Stimulated activated CD8-positive, alpha-beta memory T cell treated with anti-CD3 and anti-CD28 coated beads, Interleukin-2, amount 100 ng/mL, for 48 hours (primary cell): ENCODE measurements at places on chromosomes 1 and 21.

- DNase-seq = no peak
Measured at GRCh38 chr1:169931795-169932231, 38.1 kb upstream of the SCYL3 start.

GRCh38 chr1:236155399-236155767 is 13.0 kb downstream of the GPR137B start:
- no peak for DNase-seq

DNA sequence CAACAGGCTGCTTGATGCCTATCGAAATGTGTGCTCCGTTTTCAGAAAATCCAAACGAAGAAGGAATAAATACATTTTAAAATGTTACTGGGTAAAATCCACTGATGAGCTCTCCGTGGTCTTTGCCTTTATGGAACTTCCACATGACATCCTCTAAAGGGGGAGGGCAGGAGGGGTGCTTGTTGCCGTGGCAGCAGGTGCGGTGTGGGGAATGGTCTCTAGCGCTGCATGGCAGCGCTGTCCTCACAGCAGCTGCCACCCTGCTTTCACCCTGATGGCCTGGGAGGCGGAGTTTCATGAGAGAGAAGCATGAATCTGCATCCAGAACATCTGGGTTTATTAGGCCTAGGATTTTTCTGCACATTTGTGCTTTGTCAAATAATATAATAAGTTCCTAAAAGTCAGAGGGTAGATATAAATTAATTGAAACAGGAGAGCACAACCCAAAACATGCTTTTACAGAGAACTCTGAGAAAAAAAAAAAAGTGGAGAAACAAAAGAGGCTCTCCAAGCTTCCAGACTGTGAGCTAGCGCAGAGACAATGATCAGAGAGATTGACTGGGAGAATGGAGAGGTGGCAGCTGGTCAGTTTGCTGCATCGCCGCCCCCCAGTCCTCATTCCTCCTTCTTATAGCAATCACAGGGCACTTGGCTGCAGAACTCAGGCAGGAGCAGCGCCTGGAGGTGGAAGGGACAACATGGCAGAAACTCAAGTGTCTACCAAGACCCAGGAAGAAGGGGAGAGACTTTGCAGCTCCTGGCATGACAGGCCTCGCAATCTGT is 228.6 kb downstream of the DSCAM start:
- DNase-seq = no peak

- no peak for DNase-seq
Measured at GRCh38 chr21:46048926-46049889, 48.7 kb upstream of the COL6A2 start.

- no peak for DNase-seq
Measured at GRCh38 chr1:156439036-156439776, 61.4 kb downstream of the MEF2D start.

DNA sequence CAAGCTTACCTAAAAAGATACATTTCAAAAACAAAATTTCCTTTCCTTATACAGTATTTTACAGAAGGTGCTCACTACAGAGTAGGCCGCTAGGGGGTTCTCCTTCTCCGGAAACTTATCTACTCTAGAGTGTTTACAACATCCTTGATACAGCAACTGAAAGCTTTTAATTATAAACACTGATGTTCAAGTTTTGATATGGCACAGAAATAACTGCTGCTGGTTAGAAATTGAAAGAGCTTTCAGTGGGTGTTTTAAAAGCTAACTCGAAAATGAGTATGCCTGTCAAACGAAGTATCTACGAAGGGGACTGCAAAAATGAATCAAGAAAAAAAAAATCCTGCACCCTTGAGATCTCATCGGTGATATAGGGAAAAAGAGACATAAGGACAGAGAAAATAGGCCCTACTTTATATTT is 1.0 kb downstream of the YOD1 start:
- peak; percentile 19 for DNase-seq

DNA sequence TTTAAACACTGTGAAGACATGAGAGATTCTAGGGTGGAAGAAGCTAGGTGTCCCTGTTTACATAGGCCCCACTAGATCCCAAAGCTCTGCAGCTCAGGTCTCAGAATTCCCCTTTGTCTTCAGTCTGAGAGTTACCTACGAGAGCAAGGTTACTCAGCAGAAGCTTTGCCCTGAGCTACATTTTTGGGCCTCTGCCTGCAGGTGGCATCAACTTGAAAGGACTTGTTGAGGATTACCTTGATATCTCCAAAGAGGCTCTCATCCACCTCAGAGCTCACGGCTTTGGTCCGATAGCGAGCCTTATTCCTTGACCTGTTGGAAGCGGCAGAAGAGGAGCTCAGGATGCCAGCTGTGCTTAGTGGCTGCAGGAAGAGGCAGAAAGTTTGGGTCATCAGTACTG is 7.0 kb downstream of the CFAP45 start:
- DNase-seq = no peak

- DNase-seq = no peak
Measured at GRCh38 chr1:212162635-212163034, 122.6 kb upstream of the PPP2R5A start.

GRCh38 chr1:98077691-98078090 is 156.9 kb upstream of the DPYD start:
- DNase-seq = no peak

- no peak for DNase-seq
Measured at GRCh38 chr1:93692451-93692861, 10.8 kb upstream of the BCAR3 start.

GRCh38 chr21:45177039-45177438 is 102.7 kb downstream of the ADARB1 start:
- no peak for DNase-seq

GRCh38 chr1:236457775-236458174 is 63.7 kb downstream of the EDARADD start:
- no peak for DNase-seq

DNA sequence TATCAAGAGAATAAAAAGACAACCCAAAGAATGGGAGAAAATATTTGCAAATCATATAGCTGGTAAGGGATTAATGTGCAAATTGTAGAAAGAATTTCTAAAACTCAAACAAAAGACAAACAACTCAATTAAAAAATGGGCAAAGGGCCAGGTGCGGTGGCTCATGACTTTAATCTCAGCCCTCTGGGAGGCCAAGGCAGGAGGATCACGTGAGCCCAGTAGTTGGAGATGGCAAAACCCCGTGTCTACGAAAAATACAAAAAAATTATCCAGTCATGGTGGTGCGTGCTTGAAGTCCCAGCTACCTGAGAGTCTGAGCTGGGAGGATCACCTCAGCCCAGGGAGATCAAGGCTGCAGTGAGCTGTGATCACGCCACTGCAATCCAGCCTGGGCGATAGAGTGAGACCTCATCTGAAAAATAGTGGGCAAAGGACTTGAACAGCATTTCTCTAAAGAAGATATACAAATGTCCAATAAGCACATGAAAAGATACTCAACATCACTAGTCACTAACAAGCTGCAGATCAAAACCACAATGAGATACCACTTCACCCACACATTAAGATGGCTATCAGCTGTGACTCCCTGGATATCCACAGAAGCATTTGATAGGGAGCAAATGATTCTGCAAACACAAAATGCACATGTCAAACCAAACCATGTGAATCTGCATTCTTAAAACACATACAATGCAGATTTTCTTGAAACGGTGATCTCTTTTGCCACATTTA is 20.9 kb downstream of the SLC30A1 start:
- DNase-seq = no peak

DNA sequence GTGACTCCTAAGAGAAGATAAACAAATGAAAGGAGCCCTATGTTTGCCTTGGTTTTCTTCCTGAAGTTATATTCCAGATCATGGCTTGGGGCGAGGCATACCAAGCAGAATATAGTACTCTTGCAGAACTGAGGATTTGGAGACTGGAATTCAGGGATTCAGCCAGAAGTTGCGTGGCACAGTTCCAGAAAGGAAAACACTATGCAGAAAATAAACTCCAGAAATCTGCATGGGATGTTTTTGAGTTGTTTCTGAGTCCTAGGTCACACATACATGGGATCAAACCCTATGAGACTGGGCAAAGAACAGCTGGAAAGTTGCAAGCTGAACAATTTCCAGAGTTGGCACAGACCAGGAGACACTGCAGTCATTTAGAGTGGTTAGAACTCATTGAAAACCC is 42.9 kb upstream of the IFFO2 start:
- DNase-seq = no peak

- no peak for DNase-seq
Measured at GRCh38 chr1:210218047-210218446, 14.5 kb upstream of the SERTAD4 start.

GRCh38 chr1:7557301-7557891 is 213.7 kb upstream of the VAMP3 start:
- DNase-seq = no peak

DNA sequence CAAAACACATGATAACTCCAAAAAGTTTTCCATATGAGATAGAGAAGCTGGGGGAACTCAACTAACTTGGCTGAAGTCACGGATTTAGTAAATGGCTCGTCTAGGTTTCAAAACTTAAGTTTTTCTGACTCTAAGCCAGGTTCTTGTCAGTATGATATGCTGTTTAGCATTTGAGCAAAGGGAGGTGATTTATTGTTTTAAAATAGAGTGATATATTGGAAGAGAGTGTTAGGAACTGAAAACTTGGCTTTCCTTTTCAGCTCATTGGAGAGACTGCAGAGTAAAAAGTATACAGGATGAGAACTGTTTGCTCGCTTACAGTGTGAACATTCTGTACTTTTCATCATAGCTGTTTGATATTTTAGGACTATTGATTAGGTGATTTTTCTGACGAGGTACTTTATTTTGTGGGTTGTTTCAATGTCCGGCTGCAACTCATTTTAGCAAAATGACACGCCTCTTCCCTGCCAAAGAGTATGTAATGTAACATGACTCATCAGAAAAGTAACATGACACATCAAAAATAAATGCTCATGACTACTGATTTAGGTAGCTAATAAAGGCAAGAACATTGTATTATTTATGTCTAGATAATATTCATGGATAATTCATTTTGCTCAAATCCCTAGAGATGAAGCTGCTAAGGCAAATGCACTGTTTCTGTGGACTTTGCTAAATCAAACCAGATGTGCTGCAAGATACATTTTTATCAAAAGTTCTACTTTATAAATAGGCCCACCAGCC is 355.1 kb downstream of the GPATCH2 start:
- no peak for DNase-seq

GRCh38 chr1:51423073-51423821 is 92.9 kb upstream of the TTC39A start:
- DNase-seq = no peak

DNA sequence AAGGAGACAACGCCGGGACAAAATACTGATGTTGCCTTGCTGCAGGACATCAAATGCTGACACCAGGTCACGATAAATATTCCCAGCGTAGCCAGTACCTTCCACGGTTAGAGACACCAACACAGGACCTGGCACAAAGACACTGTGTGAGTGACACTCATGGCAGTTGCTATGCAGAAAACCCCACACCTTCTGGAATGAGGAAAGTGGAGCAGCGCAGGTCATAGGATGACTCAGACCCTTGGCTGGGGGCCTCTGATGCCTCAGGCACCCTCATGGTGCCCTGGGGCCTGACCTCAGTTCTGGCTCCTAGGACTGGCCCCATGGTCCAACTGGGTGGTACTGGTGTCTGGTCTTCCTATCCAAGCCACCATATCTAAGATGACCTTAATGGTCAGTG is 7.0 kb downstream of the DCST2 start:
- no peak for DNase-seq

GRCh38 chr1:15414445-15414983 is 4.8 kb downstream of the EFHD2 start:
- DNase-seq = no peak

- DNase-seq = no peak
Measured at GRCh38 chr21:38039841-38040240, 123.6 kb upstream of the KCNJ6 start.

DNA sequence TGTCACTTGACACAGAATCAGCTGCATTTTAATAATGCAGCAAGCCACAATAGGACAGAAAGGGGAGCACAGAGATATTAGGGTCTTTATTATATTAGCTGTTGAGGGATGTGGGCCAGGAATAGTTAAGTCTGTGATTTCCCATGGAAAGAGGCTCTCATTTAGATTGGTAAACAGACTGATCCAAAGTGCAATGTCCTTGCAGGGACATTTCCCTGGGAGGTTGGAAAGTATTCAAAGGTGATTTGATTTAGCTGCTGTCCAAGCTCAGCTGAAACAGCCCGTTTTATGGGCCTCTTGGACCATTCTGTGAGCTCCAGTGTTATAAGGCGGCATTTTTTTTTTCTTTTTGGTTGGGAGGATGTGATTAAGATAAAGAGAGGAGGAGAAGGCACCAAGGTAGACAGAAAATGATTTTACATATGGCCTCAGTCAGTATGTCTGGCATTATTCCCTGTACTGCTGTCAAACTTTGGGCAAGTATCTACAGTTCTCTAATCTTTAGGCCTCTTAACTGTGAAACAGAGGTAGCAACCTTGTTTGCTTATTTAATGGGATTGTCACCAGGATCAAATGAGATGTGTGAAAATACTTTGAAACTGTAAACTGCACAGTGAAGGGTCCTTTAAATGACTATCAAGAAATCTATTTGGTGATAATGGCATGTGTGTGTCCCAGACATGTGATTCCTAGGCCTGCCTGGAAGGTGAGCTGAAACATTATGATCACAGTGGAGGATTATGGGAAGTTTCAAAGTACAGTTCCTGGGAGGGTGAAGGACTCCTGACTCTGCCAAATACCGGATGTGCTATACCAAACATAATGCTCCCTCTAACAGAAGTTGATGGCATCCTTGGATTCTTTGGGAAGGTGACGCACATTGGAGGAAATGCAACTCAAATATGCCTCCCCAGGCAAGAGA is 62.2 kb downstream of the NOS1AP start:
- DNase-seq = no peak

DNA sequence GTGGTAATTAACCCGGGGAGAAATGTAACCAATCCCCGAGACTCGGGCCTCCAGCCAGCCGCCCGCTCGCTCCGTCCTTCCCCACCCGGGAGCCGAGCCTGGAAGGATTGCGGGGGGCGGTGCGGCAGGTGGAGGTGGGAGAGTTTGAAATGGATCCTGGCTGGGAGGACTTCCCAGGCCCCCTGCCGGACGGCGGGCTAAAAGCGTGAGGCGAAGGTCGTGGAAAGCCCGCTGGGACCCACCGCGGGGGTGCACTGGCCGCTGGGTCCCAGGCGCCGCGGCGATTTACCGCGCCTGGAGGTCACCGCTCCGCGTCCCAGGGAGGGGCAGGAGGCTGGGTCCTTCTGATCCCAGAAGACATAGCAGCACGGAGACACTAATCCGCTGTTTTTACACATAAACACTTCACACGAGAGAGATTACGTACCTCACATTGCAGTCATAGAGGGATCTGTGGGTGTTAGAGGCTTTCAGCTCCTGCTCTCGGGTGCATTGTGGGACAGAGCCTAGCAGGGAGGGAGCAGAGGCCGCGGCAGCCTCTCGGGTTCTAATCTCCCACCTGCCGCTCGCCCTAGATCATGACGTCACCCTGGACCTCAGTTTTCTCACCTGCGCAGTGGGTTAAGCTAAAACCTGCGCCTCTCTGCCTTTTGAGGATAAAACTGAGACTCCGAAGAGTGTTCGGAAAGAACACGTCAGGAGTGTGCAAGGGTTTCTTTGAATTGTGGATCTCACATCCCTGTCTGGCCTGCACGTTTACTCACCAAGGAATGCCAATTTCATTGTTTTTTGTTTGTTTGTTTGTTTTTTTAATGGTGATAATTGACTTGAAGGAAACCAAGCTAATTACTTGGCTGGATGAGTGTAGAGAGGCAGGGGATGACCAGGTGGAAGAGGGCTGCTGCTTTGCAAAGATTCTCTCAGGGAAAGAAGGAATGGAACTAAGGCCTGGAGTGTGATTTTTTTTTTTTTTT is 17.1 kb upstream of the TMEM9 start:
- DNase-seq = peak; percentile 41

- DNase-seq = no peak
Measured at GRCh38 chr21:29096218-29097015, 23.0 kb upstream of the CCT8 start.
